Regular cardiac myocyte (primary cell): ENCODE measurements at places on chromosomes 12 and 14. TPM values are rescaled to one million over a fixed set of nuclear protein-coding genes. Genes with fewer than 3 reads are reported as not detected.

PSEN1 gene
- 61.9 and 66.0 TPM in 2 replicates for total RNA-seq

NFE2 gene
- total RNA-seq: 0.19 TPM in 1 of 2 replicates, not detected in the other

SPTB gene
- under 0.01 TPM in 2 replicates for total RNA-seq

CIROP gene
- not detected in 2 replicates for total RNA-seq

LGR5 gene
- total RNA-seq: 0.58 and 1.7 TPM in 2 replicates

SLC2A14 gene
- total RNA-seq: under 0.01 TPM in 2 replicates

C3AR1 gene
- total RNA-seq: 0.56 and 0.58 TPM in 2 replicates

COCH gene
- 1.2 and 1.7 TPM in 2 replicates for total RNA-seq

SLC11A2 gene
- total RNA-seq: 38.2 and 65.1 TPM in 2 replicates

PPP2R3C gene
- total RNA-seq: 31.4 and 53.6 TPM in 2 replicates

RPL10L gene
- total RNA-seq: not detected in 2 replicates

CLEC4E gene
- total RNA-seq: not detected in 2 replicates

PSMA6 gene
- total RNA-seq: 234 and 314 TPM in 2 replicates

MANSC4 gene
- not detected in 2 replicates for total RNA-seq

CCDC198 gene
- under 0.01 TPM in 1 of 2 replicates, not detected in the other for total RNA-seq

PTGDR gene
- 0.58 and 0.85 TPM in 2 replicates for total RNA-seq

ADAMTS20 gene
- total RNA-seq: not detected in 2 replicates

TMEM52B gene
- under 0.01 and 0.56 TPM in 2 replicates for total RNA-seq

OVCH1 gene
- total RNA-seq: under 0.01 and 0.28 TPM in 2 replicates

OR4Q3 gene
- total RNA-seq: not detected in 2 replicates

FAM234B gene
- 9.2 and 15.8 TPM in 2 replicates for total RNA-seq

HOXC4 gene
- total RNA-seq: 0.19 TPM in 1 of 2 replicates, not detected in the other

TMEM132C gene
- total RNA-seq: not detected in 2 replicates

SRRM4 gene
- not detected in 2 replicates for total RNA-seq

PLBD1 gene
- 0.58 and 2.8 TPM in 2 replicates for total RNA-seq

MYF6 gene
- total RNA-seq: not detected in 2 replicates

MUCL1 gene
- not detected in 2 replicates for total RNA-seq

LPAR5 gene
- total RNA-seq: not detected in 2 replicates

PTPRQ gene
- total RNA-seq: 0.38 and 0.56 TPM in 2 replicates

COL2A1 gene
- under 0.01 TPM in 2 replicates for total RNA-seq

MYF5 gene
- not detected in 2 replicates for total RNA-seq

ADAM21 gene
- total RNA-seq: 1.5 and 2.0 TPM in 2 replicates

PMEL gene
- total RNA-seq: 1.1 and 1.7 TPM in 2 replicates

IL31 gene
- not detected in 2 replicates for total RNA-seq

KLHL33 gene
- under 0.01 and 0.28 TPM in 2 replicates for total RNA-seq

TSPAN19 gene
- not detected in 2 replicates for total RNA-seq

P3H3 gene
- 79.6 and 124 TPM in 2 replicates for total RNA-seq

SERPINA1 gene
- total RNA-seq: under 0.01 and 0.19 TPM in 2 replicates

DNAI7 gene
- under 0.01 and 0.28 TPM in 2 replicates for total RNA-seq

MANSC1 gene
- total RNA-seq: 1.3 and 1.7 TPM in 2 replicates

STAB2 gene
- total RNA-seq: under 0.01 TPM in 2 replicates

AMDHD1 gene
- total RNA-seq: under 0.01 and 0.28 TPM in 2 replicates

OR6C65 gene
- total RNA-seq: not detected in 2 replicates

CLEC4A gene
- total RNA-seq: 0.85 TPM in 1 of 2 replicates, not detected in the other
